Activated CD8-positive, alpha-beta memory T cell treated with anti-CD3 and anti-CD28 coated beads, Interleukin-2, amount 50 U/mL, for 48 hours (primary cell): ENCODE measurements at places on chromosomes 7 and 10.

DNA sequence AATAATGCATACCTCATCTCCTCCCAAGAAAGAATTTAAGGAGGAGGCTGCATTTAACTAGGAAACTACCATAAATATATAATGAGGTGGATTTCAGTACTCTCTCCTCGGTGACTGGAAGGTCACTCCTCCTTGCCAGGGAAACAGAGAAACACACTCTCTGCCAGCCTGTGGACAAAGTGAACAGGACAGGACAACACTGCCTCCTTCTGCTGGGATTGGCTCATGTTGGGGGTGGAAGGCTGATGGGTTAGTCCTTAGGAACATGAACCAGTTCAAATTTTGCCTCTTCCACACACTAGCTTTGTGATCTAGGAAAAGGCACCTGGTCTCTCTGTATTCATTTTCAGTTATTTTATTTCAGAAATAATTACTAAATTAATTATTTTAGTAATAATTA is 50.6 kb upstream of the STEAP4 start:
- no peak for DNase-seq

GRCh38 chr7:117014099-117014656 is 60.9 kb downstream of the ST7 start:
- DNase-seq = no peak

DNA sequence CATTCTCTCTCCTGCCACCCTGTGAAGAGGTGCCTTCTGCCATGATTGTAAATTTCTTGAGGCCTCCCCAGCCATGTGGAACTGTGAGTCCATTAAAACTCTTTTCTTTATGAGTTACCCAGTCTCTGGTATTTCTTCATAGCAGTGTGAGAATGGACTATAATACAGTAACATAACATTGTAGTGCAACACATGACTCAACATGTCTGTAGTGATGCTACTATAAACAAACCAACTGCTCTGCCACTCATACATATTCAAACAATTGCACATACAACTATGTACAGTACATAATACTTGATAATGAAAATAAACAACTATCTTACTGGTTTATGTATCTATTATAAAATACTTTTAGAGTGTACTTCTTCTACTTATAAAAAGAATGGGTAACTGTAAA is 7.1 kb downstream of the ATOH7 start:
- DNase-seq = no peak

DNA sequence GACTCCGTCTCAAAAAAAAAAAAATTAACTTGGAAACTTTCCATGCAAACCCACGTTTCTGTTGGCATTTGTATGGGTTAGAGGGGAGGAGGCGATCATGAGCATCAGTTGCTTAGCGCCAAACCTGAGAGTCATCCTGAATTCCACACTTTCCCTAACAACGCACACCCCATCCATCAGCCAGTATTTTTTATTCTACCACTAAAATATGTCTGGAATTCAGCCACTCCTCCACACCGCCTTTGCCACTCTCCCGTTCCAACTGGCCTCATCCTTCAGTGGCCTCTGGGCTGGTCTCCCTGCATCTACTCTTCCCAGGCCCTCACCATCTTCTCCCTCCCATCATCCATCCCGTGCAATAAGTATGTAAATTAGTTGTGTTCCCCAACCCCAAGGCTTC is 4.7 kb upstream of the LMBR1 start:
- DNase-seq = no peak

GRCh38 chr10:33237736-33238624 is 96.5 kb downstream of the NRP1 start:
- DNase-seq = no peak

GRCh38 chr7:98528079-98528478 is 89.0 kb upstream of the NPTX2 start:
- DNase-seq = no peak
